Stimulated activated CD4-positive, alpha-beta T cell treated with anti-CD3 and anti-CD28 coated beads, Interleukin-1b, Interleukin-23, amount 100 ng/mL, for 4 hours (primary cell): ENCODE measurements at places on chromosomes 2 and 18.

GRCh38 chr18:34880882-34881834 is 160.1 kb upstream of the MAPRE2 start:
- no peak for DNase-seq

- DNase-seq, result no peak
Observed at GRCh38 chr2:42652086-42652485, 83.7 kb downstream of the MTA3 start.

- no peak for DNase-seq
Observed at GRCh38 chr2:240349133-240350005, 86.1 kb upstream of the GPC1 start.

DNA sequence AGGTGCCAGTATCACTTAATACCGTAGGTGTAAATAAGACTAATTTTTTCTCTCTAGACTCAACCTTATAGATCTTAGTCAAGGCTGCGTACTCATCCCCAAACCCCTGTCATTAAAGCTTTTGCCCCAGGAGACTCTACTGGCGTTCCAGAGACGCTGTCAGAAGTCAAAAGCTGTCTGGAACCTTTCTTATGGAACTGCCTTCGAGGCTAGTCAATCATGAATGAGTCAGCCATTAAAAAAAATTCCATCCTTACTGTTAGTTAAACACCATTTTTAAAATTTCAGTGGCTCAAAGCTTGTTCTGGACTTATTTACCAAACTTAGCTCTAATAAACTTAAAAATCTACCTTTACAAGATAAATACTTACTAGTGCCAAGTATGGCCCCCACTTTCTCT is 52.1 kb downstream of the SPRED2 start:
- no peak for DNase-seq

DNA sequence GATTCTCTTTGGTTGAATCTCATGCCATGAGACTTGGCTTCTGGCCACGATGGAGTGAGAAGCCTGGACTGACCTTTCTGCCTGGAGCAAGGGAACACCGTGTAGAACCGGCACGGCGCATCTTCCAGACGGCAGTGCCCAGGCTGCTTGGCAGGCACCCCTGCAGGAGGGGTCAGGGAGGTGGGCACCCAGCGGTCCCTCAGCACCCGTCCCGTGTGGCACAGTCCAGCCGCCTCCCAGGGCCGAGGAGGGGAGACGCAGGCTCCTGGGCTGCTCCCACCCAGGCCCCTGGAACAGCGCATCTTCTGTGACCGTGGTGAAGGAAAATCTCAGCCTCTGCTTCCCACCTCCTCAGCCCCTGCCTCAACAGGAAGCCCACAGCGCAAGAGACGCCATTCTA is 95.7 kb downstream of the CMPK2 start:
- no peak for DNase-seq

- no peak for DNase-seq
Observed at GRCh38 chr2:173401716-173402326, 47.1 kb downstream of the CDCA7 start.

DNA sequence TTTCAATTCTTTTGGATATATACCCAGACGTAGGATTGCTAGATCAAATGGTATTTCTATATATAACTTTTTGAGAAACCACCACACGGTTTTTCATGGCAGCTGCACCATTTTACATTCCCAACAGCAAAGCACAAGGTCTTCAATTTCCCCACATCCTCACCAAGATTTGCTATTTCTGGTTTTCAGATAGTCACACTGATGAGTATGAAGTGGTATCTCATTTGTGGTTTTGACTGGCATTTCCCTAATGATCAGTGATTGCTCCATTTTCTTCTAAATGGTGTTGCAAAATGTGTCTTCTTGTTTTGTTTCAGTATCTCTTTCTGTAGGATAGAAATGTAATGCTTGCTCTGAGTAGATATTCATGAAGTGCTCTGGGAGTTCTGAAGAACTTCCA is 52.0 kb downstream of the ANKRD44 start:
- DNase-seq, result no peak
